Large intestine (tissue), 12 donors: ENCODE measurements at places on chromosomes 5 and 9.

- no peak for DNase-seq
Observed at GRCh38 chr5:458547-459353, 15.8 kb downstream of the EXOC3 start.

GRCh38 chr5:24353611-24354010 is 291.2 kb downstream of the CDH10 start:
- DNase-seq, result no peak

- DNase-seq, result no peak
Observed at GRCh38 chr5:135473956-135474670, 22.0 kb upstream of the TIFAB start.

DNA sequence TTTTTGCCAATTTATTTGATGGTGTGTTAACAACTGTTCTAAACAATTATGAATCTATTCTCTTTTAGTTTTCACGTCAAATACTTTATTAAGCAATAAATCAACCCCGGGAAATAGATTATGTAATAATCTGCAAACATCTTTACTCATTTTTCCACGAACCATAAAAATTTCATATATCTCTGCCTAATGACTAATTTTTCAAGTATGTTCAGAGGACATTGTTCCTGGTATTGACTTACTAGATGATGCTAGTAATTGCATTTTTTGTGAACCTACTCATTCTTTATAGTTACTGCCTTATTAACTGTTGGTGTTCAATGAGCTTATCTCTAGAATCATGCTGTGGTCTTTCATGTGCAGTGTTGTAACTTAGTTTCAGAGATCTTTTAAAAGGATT is 41.0 kb upstream of the FBN2 start:
- DNase-seq, result no peak

DNA sequence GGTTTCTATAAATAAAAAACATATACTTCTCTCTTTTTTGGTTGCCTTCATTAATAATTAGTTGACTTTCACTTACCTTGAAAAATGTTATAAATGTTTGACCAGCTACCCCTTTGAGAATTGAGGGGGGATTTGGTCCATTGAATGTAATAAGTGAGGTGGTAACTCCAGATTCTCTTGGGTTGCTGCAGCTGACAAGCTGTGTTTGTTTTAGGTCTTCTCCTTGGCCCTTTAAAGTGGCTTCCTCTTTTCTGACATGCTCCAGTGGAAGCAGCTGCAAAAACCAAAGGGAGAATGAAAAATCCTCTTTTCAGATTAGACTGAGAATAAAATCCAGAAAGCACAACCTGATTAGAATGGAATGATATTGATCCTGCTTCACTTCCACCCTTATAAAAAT is 410.5 kb downstream of the TMEM38B start:
- no peak for DNase-seq

- peak; percentile 20 for DNase-seq
Observed at GRCh38 chr9:108333530-108333983, 522.2 kb downstream of the ACTL7B start.

- DNase-seq, result no peak
Observed at GRCh38 chr9:10613419-10613818, 617 bp upstream of the PTPRD start.

DNA sequence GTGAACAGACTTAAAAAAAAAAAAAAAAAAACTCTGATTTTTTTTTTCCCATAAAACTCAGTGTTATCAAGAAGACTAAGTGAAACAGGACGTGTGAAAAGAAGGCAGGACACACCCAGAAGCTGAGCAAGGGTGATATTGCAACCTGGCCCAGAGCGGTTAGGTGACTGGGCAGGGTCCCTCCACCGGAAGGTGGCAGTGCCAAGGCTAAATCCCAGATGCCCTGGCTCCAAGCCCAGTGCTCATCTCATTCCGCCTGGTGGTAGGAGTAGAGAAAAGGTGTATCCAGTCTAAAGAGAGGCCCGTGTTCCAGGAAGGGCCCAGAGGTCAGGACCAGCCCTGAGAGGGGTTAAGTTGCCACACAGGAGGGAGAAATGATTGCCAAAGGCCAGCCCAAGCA is 51.5 kb upstream of the SAP30L start:
- no peak for DNase-seq
